ENCODE measurements at places on chromosomes 4 and X.

GRCh38 chrX:110145854-110146253, 142.9 kb downstream of the TMEM164 start:
- no peak for DNase-seq

- no peak for DNase-seq
These were observed 791.6 kb downstream of the TRIML1 start for GRCh38 chr4:188930822-188931221.

DNA sequence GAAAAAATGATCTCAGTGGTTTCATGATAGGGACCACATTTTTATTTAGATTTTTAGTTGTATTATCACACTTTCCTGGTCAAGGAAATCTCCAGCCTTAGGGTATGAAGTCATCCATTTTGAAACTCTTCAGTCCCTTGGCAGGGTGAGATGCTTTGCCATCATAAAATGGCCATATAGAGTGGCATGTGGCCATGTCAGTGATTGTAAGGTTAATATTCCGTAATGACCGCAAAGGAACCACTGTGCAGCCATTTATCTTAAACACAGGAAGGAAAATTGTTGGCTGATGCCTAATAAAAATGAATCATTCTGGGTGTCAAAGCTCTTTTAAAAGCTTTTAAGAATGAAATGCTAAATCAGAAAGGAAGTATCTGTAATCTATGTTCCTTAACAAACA, 35.6 kb downstream of the COMMD8 start:
- DNase-seq, result no peak

- DNase-seq, result no peak
These were observed 400.4 kb upstream of the DIPK2B start for GRCh38 chrX:45601052-45601451.

GRCh38 chr4:4281787-4282186, 8.2 kb downstream of the LYAR start:
- no peak for DNase-seq

Measured in stimulated activated CD8-positive, alpha-beta memory T cell treated with anti-CD3 and anti-CD28 coated beads, Interleukin-7, amount 100 ng/mL, for 1 hour (primary cell).